ENCODE measurements at places on chromosomes 11 and 22.

- DNase-seq, result no peak
These were observed 121.3 kb upstream of the SERPIND1 start for GRCh38 chr22:20652582-20652981.

DNA sequence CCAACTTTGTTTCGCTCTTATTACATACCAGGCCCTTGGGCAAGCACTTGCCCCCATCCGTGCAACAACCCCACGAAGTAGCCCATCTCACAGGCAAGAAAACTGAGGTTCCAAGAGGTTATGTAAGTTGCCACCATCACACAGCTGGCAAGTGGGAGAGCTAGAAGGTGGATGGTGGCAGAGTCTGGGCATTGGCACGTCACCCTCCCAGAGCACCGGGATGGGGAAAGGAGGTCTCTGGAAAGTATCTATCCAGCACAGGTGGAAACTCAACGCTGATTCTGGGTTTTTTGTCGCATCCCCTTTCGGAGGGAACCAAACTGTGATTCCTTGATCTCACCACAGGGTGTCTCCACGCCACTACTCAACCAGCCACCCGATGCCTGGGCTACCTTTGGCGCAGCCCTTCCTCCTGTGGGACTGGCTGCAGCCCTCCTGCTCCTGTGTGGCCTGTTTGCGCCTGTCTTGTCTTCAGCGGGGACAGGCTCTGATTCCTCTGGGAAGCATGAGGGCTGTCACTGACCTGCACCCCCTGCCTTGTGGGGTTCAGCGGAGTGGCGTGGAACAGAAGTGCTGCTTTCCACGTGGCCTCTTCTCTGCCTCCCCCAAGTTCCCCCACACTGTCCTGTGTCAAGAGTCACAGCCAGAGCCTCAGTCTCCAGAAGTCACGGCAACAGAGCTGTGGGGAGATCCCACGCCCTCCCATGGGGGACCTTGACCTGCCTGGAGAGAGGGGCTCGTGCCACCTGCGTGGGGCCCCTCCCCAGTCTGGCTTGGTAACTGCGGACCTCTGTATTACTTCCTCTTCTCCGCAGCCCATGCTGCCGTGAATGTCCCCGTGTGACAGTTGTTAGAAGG, 34.4 kb upstream of the TRIM29 start:
- peak; percentile 85 for DNase-seq

- no peak for DNase-seq
These were observed 89.8 kb downstream of the APIP start for GRCh38 chr11:34826384-34826726.

DNA sequence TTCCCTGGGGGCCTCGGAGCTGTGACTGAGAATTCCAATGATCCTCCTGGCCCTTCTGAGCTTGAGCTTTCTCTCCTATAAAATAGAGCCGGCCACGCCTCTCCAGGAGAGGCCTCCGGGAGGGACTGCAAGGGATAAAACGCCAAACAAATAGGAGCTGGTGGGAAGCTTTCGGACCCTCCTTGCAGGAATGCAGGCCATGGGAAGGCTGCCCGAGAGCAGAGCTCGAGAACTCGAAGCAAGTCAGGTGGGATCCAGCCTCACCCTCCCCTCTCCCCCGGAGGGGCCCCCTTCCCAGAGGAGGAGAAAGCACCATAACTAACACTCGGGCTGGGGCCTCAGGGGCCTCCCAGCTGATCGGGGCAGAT, 34.6 kb downstream of the FLRT1 start:
- no peak for DNase-seq

GRCh38 chr11:117744471-117745150, 52.4 kb downstream of the DSCAML1 start:
- DNase-seq, result no peak

DNA sequence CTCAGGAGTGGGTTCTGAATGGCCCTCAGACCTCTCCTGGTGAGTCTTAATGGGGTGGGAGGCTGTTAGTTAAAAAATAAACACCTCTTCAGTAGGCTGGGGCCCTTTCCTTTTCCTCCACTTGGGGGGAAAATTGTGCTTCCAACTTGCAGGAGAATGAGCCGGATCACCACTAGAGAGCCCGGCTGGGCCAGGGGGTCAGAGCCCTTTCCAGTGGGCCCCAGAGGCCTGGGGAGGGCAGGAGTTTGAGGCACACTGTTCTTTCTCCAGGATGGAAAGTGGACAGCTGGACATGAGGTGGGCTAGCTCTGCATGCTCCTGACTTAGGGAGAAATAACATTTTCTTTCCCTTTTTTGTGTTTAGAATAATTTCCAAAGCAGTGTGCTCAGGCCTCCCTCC, 32.8 kb downstream of the B3GAT1 start:
- DNase-seq, result no peak

GRCh38 chr22:39251762-39252460, 7.1 kb upstream of the PDGFB start:
- DNase-seq, result no peak

DNA sequence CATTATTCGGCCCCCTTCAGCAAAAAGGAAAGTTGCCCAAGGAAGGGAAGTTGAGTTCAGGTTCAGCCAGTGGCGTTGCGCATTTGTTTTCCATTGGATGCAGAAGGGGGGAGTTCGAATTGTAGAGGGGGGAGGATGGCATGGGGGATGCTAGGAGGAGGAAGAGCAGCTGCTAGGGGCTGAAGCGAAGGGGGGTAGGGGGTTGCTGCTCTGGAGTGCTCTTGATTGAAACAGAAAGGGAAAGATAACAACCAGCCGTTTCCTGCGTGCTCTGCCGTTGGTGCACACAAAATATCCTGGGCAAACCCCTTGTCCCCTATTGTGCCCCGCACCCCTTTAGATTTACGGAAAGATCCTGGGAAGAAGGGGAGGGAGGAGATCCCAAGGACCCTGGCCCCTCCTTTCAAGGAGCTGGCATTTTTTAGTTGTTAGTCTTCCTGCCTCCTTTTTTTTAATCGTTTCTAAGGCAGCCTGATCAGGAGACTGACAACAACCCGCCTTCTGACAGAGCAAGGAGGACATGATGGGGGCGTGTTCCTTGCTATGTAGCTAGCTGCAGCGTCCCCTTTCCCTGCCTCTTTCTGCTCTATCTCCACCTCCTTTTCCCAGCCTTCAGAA, 2.1 kb downstream of the KMT2A start:
- DNase-seq, result peak; percentile 85

- no peak for DNase-seq
These were observed 317.8 kb downstream of the MIAT start for GRCh38 chr22:26974914-26975803.

DNA sequence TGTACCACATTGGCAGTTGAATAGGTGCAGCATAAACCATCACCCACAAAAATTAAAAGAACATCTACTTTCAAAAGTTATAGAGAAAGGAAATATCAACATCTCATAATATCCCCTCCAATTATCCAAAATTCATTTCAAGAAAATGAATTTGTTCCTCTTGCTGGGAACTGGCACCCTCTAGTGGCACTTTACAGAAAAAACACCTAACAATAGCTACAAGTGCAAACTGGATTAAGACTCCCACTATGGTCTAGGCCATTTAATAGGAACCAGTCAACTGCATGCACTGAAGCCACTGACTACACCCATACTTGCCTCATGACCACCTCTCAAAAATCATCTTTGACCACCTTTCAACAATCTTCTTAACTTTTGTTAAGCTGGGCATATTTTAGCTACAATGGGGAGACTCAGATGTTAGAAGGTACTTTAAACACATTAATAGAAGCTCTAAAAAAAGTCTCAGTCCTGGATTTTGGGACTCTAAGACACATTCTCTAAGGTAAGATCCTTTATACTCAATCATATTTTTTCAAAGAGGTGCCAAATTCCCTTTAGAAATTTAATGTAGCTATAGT, 17.3 kb downstream of the TRAF6 start:
- no peak for DNase-seq

DNA sequence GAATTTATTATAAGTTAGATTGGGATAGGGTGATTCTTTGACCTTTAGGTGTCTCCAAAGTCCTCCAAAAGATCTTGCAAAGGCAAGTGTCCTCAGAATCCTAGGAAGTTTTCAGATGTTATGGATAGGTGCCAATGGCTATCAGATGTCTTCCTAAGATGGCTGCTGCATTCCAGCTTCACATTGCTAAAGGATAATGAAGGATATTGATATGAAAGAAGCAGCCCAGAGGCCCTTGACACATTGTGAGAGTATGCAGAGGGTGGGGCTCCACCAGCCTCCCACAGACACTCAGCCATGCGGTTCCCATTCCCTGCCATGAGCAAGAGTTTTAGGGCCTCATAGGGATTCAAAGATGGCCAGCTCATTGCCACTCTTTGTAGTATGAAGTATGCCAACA, 22.3 kb upstream of the GLYATL2 start:
- no peak for DNase-seq

DNA sequence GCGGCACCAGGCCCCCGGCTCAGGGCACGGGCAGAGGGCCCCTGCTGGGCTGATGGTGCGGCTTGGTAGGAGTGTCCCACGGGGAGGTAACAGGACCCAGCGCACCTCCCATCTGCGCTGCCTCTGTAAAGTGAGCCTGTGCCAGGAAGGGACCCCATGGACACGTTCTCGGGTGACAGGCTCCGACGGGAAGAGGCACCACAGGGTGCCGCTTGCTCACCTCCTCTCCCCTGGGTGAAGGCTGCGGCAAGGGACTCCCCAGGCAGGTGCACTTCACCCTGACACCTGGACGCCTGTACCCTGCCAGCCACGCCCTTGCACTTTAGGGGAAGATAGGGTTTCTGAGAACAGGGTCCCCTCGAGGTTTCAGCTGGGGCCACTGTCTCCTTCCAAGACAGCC, 48.1 kb downstream of the SHANK2 start:
- no peak for DNase-seq

GRCh38 chr11:10314199-10315072, 9.6 kb downstream of the ADM start:
- DNase-seq, result no peak

Data from femur (tissue), 1 donor.